ENCODE measurements at places on chromosomes 13 and 19. TPM values are rescaled to one million over a fixed set of nuclear protein-coding genes. Genes with fewer than 3 reads are reported as not detected.

GRCh38 chr13:47216176-47216822 is 319.4 kb upstream of the HTR2A start:
- DNase-seq, result no peak

DNA sequence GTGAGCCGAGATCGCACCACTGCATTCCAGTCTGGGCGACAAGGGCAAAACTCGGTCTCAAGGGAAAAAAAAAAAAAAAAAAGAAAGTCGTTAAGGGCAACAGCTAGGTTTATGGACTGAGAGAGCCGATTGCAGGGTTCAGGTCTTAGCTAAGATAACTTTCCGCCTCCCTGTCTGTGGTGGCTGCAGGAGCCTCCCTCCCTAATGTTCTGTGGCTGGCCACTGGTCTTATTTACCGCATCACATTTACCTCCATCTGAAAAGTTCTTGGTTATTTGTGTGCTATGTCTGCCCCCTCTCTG is 722 bp upstream of the CRTC1 start:
- DNase-seq, result no peak

DNA sequence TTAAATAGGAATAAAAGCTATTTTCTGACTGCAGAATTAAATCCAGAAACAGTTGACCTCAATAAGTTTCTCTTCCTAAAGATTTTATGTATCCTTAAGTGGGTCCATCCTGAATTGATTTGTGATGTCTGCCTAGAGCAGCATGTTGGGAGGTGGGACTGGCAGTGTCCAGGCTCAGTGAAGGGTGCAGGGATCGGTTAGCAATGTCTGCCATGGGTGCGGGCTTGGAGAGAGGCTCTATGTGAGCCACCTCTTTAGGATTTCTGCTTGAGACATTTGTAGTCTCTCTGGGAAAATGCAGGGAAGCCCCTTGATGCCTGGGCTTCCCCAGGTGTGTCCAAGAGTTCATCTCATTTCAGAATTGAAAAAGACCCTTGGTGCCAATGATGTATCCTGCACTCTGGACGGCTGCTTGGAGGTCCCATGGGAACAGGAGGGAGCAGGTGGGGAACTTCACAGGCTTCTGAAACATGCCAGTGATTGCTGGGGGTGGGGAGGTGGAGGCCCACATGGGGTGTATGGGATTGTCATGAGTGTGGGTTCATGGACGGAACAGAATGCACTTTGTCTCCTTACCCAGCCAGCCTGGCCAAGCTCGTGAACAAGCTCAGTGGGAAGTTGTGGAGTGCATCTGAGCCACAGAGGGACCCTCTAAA is 6.2 kb upstream of the COLGALT1 start:
- DNase-seq, result no peak

DNA sequence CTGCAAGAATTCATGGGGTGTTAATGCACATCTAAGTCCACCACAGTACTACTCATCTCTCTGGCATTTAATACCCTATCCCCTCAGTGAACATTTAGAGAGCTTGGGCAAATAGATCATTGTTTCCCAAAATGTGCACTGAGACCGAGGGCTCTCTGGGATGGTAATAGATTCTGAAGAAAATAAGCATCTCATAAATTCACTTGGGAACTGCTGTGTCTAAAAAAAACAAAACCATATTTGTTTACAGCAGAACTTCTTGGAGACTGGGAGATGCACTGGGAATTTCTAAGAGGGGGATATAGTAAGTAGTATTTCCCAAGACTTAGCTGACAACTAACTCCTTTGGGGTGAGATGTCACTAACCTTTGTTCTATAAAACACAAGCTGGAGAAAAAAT is 58.4 kb downstream of the ENOX1 start:
- DNase-seq, result no peak

- DNase-seq, result no peak
Observed at GRCh38 chr13:57644106-57644505, 12.6 kb downstream of the PCDH17 start.

GRCh38 chr13:33316890-33317289 is 31.3 kb upstream of the STARD13 start:
- DNase-seq, result no peak

- DNase-seq, result no peak
Observed at GRCh38 chr13:80666782-80667552, 326.0 kb upstream of the SPRY2 start.

DNA sequence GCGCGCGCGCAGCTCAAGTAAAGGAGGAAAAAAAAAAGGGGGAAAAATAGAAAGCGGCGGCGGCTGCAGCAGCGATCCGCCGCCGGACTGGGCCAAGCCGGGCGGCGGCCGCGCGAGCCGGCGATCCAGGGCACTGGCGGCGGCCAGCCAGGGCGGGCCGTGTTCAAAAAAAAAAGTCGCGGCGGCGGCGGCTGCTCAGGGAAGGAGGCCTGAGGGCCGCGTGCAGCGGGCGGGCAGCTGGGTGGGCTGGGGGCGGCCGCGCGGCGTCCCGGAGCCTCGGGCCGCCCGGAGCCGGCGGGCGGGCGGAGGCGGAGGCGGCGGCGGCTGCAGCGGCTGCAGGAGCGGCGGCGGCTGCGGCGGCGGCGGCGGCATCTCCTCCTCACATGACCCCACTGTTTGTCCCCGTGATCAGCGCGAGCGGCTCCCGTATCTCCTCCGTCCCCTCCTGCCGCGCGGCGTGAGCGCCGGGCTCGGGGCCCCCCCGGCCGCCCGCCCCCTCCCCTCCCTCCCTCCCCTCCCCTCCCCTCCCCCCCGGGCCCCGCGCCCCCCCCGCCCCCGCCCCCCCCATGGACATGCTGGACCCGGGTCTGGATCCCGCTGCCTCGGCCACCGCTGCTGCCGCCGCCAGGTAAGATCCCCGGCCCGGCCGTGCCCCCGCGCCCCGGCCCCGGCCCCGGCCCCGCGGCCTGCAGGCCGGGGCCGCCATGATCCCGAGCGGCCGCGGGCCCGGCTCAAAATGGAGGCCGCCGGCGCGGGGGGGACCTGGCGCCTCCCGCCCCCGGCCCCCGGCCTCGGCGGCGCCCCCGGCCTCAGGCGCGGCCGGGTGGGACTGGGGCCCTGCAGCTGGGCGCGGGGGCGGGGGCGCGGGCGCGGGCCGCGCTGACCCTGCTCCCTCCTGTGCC is at the start of gene USF2:
Gene USF2 (plus strand): TSS at position 427 of the 902 bp plus-strand sequence. CDS start 140 bp downstream, at position 567.
- DNase-seq, result peak; percentile 47

DNA sequence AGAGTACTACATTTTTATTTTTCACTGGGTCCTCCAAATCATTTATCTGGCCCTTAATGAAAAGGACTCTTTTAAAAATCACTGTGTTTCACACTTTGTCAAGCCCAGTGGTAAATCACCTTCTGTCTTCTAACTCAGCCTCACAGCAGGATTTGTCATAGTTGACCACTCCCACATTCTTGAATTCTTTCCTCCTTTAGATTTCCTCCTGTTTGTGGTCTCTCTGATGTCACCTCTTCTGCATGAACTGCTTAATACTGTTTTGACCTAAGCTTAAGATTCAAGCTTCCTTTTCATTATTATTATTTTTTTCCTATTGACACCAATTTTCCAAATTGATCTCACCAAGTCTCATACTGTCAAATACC is 899.8 kb upstream of the MIR17HG start:
- no peak for DNase-seq

GRCh38 chr13:40589285-40590109 is 76.9 kb downstream of the FOXO1 start:
- peak; percentile 27 for DNase-seq

DNA sequence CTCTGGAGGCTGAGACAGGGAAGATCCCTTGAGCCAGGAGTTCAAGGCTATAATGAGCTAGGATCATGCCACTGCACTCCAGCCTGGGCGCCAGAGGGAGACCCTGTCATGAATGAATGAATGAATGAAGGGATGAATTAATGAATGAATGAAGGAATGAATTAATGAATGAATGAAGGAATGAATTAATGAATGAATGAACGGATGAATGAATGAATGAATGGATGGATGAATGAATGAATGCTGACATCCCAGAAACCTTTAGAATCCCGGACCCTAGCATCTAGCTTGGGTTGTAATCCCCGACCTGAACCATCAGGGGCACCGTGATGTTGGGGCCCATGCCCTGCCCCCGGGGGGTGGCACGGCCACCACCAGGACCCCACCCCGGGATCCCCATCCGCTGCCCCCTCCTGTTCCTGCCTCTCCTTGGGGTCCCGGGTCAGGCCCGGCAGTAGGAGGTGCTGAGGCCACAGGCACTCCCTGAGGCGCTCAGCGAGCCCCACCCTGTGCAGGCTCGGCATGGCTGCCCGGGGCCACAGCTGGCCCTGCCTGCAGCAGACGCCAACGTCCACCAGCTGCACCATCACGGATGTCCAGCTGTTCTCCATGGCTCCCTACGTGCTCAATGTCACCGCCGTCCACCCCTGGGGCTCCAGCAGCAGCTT is 3.4 kb downstream of the EBI3 start:
- no peak for DNase-seq

DNA sequence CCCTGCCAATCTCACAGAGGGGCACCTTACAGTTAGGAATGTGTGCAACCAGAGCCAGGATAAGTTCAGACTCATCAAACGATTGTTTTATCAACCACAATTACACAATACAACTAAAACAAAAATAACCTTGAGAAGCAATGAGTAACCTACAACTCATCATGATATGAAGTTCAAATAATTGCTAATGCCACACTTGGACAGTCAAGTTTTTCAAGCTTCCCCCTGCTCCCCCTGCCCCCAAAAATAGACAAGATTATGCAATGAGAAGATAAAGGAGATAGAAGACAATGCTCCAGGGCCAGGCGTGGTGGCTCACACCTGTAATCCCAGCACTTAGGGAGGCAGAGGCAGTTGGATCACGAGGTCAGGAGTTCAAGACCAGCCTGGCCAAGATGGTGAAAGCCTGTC is 13.6 kb upstream of the KPNA3 start:
- DNase-seq, result no peak

DNA sequence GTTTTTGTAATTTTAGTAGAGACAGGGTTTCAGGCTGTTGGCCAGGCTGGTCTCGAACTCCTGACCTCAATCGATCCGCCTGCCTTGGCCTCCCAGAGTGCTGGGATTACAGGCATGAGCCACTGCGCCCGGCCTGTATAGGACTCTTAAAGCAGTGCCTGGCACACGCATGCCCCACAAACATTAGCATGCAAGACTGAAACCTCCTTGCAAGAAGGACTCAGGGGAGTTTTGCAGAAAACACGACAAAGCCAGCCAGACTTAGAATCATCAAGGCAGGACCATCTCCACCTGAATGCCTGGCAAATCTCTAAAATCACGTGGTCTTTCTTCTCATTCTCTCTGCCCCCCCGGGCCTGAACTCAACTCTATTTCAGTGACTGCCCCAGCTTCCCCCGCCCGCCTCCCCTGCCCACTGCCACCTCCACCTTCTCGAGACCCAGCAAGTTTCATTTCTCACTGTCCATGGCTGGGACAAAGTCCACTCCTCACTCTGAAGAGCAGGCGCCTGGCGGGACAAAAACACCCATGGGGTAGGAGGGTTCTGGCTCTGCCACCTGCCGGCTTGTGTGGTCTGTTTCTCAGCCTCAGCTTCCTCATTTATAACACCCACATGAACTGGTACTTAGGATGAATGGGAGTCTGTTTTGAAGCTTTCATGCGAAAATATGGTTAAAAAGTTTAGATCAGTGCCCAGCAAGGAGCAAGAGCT is 2.4 kb downstream of the TICAM1 start:
- DNase-seq, result no peak

DNA sequence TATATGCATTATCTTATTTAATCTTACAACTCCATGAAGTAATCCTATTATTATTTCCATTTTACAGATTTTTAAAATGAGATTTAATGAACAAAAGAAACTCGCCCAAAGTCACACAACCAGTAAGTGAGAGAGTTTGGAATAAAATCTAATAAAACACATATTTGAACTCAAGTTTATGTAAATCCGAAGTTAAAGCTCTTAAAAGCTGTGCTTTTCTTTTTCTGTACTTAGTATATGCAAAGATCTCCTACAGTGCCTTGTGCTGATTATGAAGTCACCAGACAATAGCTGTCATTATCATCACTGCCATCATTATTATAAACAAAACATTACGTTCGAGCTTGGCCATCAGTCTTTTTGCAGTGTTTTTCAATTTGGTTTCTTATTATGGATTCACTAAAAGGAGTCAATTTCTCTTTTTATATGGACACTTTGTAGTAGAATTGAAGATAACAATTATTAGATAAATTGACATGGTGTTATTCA is 29.7 kb upstream of the ENOX1 start:
- DNase-seq, result no peak

ELOF1 gene
- polyA plus RNA-seq, result 50.1 TPM

DIAPH3 gene
- polyA plus RNA-seq, result 6.9 TPM

CACNG8 gene
- 0.07 TPM for polyA plus RNA-seq

GET3 gene
- 53.8 TPM for polyA plus RNA-seq

KASH5 gene
- polyA plus RNA-seq, result not detected

KCNJ14 gene
- polyA plus RNA-seq, result 1.2 TPM

Measured in right lung (tissue), 10 donors.